Activated naive CD8-positive, alpha-beta T cell treated with anti-CD3 and anti-CD28 coated beads, Interleukin-2, amount 10 ng/mL, durations not matched to agents 7 days and 5 days (primary cell): ENCODE measurements at places on chromosomes 4 and X.
A peak's percentile ranks its signal among the peaks of the same experiment; 100 is the strongest.

DNA sequence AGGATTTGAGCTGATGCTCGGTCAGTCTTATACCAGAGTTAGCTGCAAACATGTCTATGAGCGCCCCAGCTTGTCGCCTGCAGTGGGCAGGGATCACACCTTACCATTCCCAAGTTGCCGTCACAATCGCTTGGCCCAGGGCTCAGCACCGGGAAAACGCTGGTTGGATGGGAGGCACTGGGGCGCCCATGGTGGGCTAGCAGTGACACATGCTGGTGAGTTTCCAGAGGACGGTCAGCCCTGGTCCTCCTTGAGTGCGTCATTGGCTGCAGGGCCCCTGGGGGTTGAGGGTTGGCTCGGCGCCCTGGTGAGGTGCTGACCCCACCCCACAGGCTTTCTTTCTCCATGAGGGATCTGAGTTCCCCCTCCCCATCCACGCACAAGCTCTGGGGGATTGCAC lies 50.4 kb downstream of the SORCS2 start:
- no peak for DNase-seq

DNA sequence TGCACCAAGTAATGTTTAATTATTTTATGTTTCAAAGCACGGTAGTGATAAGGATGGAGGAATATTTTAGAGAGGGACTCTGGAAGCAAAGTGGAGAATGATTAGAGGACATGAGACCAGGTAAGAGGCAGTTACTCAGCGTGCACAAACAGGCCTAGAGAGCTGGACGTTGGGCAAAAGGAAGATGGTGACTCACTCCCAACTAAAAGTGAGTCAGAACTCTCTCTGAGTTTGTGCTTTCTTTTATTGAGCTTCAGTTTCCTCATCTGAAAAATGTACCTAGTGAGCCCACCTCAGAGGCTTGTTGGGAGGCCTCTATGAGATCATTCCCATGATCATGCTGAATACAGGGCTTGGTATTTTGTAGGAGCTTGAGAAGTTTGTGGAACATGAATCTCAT lies 1.6 kb upstream of the ZC4H2 start:
- no peak for DNase-seq

GRCh38 chrX:20066968-20067708 lies 49.6 kb downstream of the MAP7D2 start:
- DNase-seq = no peak

DNA sequence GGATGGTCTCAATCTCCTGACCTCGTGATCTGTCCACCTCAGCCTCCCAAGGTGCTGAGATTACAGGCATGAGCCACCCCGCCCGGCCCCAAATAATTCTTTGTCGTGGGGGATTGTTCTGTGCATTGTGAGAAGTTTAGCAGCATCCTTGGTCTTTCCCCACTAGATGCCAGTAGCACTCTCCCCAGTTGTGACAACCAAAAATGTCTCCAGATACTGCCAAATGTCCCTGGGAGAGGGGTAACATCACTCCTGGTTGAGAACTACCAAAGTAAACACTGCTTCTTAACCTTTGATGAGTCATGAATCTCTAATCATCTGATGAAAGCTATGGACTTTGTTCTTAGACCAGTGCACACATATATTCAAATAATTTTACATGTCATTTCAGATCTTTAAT lies 90.7 kb upstream of the BRS3 start:
- DNase-seq = no peak

DNA sequence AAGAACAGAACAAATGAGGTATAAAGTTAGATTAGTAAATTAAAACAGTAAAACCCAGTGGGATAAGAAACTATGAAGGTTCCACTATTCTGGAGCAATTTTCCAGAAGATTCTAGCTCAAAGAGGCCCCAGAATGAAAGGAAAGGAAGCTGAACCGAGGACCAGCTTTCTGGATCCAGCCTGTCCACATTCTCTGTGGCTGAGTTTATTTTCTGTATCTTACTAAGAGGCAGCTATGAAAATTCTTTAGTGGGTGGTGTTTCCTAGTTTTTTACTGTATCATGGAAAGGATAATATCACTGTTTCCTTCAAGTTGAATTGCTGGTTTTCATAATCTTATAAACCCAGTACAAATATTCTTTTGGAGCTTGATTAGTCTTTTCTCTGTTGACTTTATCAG lies 11.8 kb downstream of the DAPP1 start:
- DNase-seq = no peak

DNA sequence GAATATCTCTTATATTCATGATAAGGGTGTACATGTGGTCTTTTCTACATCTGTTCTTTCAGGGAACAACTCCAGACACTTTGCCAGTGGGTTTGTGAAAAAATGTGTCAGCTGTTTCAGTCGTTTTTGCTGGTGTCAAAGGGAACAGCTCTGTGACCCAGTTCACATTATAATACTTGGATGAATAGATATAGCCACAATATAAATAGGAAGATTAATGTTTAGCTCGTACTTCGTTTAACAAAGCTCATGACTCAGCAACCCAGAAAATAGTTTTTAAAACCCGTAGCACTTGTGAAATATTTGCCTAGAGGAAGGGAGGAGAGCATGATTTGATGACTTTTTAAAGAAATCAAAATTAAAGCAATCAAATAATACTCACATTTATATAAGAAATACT lies 7.9 kb downstream of the LIAS start:
- DNase-seq = no peak

GRCh38 chr4:38279077-38279476 lies 318.9 kb downstream of the PTTG2 start:
- no peak for DNase-seq

GRCh38 chr4:138510053-138510452 lies 267.9 kb upstream of the SLC7A11 start:
- no peak for DNase-seq

- no peak for DNase-seq
These were observed 2.3 kb downstream of the GPR173 start for GRCh38 chrX:53050841-53051240.

DNA sequence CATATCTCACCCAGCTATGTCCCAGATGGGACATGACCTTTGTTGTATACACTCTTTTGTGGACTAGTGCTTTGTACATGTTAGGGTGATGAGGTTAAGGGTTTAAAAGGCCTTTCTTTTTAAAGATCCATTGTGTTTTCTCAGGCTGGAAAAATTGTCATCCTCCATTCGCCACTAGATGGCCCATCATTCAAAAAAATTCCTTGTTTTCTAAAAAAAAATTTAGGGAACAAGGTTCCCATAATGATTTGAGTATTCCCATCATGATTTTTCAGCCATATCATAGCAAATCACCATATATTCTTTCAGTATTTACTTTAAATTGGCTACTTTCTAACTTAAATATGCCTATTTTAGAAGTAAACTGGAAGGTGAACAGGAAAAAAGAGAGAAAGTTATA lies 91.9 kb upstream of the TMEM164 start:
- DNase-seq = no peak

GRCh38 chrX:32538554-32538953 lies 672.8 kb downstream of the DMD start:
- no peak for DNase-seq

DNA sequence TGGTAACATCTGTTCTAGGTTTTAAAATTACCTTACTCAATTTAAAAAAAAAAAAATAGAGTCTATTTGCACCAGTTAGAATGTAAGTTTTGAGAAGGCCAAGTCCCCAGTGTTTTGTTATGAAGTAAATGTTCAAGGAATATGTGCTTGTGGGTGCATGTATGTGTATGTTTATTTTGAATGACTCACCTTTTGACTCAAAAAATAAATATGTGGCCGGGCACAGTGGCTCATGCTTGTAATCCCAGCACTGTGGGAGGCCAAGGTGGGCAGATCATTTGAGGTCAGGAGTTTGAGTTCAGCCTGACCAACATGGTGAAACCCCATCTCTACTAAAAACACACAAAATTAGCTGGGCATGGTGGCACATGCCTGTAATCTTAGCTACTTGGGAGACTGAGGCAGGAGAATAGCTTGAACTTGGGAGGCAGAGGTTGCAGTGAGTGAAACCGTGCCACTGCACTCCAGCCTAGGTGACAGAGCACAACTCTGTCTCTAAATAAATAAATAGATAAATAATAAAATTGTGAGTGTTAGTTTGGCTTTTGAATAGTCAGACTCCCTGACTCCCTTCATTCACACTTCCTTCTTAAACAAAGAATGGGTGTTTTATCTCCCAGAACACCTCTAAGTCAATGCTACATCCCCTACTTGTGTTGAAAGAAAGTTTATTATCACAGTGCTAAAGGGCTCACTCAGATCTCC lies 511.3 kb upstream of the PCDH7 start:
- no peak for DNase-seq

- no peak for DNase-seq
These were observed 27.3 kb downstream of the CXorf58 start for GRCh38 chrX:23935106-23935505.

DNA sequence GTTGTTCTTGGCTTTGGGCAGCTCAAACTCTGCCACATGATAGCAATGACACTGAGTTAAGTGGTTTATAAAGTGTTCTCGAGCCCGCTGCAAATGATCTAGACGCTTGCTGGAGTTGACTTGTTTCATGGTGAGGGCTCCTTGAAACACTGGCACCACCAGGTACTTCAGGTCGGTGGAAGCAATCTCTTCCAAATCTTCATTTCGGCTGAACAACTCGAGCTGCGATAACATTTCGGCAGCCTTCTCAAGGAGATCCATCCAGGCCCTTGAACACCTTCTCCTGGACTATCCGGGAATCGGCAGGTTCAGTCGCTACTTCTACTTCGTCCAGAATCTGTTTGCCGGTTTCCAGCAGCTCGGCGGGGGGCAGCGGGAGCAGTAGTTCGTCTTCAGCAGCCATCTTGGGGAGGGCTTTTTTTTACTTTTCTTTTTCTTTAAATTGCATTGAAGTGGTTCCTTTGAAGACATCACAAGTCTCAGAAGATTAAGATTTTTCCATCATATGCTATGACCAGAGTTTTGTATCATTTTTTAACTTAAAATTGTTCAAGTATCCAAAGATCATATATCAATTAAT lies 28.0 kb downstream of the HNRNPDL start:
- DNase-seq = no peak

DNA sequence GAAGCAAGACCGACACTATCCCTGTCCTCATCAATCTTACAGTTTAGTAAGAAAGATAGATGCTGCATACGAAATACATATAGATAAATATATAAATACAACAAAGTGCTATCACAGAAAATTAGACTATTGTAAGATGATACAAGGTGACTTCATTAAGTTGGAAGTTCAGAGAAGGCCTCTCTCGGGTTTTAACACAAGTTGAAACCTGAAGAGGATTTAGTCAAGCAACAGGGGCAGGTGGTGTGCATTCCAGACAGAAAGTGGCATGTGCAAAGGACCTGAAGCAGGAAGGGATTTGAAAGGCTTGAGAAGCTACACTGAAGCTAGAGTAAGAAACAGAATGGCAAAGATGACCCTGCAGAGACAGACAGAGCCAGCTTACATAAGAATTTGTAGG lies 36.5 kb downstream of the USP46 start:
- no peak for DNase-seq

GRCh38 chr4:43983610-43984009 lies 465.0 kb downstream of the KCTD8 start:
- no peak for DNase-seq

DNA sequence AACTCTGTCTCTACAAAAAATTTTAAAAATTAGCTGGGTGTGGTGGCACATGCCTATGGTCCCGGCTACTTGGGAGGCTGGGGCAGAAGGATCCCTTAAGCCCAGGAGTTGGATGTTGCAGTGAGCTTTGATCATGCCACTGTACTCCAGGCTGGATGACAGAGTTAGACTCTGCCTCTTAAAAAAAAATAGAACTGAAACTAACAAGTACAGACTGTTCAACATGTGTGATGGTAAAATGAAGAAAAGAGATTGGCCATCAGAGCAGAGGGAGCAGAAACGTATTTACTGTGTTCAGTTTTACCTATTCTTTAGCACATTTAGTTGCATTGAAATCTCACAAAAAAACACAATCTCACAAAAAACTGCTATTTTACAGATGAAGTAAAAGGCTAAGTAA lies 77.9 kb upstream of the NAP1L5 start:
- DNase-seq = no peak

- peak; percentile 39 for DNase-seq
These were observed at the start of gene KLHL13 for GRCh38 chrX:118116713-118117550. TSS of gene KLHL13 (minus strand) at chrX:118116810. CDS start at chrX:118028473, 88,337 bp downstream.

- DNase-seq = no peak
These were observed 272.9 kb downstream of the CFAP299 start for GRCh38 chr4:80608281-80608980.

DNA sequence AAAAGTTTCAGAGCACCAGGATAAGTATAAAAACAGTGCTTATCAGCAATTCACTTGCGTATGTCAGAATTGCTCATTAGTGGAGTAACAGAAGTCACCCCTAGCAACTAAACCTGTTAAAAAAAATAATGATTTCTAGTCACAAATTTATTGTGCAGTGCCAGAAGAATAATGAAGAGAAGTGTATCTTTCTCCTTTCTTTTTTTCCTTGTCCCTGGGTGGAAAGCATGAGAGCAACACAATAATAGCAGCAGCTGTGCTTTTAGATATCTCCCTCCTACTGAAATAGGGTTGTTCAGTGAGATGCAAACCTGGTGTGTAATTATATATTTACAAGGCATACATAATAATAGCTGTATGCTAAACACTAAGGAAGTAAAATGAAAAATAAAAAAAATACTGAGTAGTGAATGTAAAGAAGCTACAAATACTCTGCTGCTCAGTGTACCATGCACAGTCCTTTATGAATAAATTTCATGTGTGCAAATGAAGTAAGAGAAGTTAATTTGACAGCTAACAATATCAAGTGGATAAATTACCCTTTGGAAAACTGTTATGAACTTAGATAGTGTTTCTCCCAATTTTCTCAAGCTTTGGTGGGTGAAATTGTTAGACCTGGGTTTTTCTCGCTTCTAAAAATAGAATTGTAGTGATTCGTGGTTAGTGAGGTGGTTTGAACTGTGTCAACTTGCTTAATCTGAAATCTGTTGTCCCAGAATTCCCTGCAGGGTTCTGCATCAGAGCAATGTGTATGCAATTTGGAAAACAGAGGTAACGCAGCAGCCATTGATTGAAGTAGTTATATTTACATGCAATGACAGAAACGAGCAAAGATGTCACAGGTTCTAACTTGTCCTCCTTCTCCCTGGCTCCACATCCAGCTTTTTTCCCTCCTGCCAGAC lies 125.7 kb upstream of the NDST3 start:
- DNase-seq = no peak

- no peak for DNase-seq
These were observed 65.3 kb downstream of the NYX start for GRCh38 chrX:41512394-41512793.

DNA sequence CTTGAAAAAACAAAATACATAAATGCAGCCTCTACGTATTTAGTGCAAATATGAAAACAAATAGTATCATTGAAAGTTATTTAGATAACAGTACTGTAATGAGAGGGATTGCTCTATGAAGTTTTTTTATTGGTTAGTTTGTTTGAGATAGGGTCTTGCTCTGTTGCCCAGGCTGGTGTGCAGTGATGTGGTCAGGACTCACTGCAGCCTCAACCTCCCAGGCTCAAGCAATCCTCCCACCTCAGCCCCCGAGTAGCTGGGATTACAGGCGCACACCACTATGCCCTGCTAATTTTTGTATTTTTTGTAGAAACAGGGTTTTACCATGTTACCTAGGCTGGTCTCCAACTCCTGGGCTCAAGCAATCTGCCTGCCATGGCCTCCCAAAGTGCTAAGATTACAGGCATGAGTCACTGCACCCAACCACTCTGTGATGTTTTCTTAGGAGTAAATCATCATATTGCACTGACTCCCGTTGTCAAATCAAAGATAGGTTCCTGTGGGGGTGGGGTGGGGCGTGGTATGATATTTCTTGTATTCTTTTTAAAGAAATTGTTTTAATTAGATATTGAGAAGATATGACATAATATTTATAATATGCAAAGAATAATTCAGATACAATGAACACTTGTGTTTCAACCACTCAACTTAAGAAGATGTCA lies 75.8 kb downstream of the ATG4A start:
- DNase-seq = no peak

GRCh38 chr4:48271626-48272025 lies 2.0 kb upstream of the TEC start:
- DNase-seq = no peak
